ENCODE measurements at places on chromosomes 7 and 10.

DNA sequence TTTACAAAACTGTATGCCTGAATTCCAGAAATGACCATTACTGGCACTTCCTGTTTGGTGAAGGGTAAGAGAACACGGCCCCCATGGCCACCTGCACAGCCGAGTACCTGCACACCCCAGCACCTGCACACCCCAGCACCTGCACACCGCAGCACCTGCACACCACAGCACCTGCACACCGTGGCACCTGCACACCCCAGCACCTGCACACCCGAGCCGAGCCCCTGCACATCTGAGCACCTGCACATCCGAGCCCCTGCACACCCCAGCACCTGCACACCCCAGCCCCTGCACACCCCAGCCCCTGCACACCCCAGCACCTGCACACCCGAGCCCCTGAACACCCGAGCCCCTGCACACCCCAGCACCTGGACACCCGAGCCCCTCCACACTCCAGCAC, 243.5 kb downstream of the DNAJB6 start:
- no peak for DNase-seq

- DNase-seq: no peak
Observed at GRCh38 chr10:97888641-97889262, 39.1 kb downstream of the GOLGA7B start.

DNA sequence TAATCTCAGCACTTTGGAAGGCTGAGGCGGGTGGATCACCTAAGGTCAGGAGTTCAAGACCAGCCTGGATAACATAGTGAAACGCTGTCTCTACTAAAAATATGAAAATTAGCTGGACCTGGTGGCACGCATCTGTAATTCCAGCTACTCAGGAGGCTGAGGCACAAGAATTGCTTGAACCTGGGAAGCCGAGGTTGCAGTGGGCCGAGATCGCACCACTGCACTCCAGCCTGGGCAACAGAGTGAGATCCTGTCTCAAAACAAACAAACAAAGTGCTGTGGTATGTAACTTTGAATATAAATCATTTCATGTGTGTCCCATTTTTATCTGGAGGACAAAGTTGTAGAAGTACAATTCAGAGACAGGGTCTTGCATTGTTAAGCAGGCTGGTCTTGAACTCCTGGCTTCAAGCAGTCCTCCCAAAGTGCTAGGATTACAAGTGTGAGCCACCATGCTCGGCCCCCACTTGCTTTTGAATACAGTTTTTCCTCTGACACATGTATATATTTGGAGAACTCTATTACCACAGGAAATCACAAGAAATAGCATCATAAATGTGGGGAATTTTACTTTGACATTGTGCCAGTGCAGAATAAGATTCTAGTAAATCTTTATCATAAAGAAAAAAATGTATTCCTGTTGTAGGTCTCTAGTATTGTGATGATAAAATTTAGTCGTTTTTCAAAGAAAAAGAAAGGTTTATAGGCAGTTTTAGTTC, 32.6 kb downstream of the PTPN12 start:
- DNase-seq: no peak

DNA sequence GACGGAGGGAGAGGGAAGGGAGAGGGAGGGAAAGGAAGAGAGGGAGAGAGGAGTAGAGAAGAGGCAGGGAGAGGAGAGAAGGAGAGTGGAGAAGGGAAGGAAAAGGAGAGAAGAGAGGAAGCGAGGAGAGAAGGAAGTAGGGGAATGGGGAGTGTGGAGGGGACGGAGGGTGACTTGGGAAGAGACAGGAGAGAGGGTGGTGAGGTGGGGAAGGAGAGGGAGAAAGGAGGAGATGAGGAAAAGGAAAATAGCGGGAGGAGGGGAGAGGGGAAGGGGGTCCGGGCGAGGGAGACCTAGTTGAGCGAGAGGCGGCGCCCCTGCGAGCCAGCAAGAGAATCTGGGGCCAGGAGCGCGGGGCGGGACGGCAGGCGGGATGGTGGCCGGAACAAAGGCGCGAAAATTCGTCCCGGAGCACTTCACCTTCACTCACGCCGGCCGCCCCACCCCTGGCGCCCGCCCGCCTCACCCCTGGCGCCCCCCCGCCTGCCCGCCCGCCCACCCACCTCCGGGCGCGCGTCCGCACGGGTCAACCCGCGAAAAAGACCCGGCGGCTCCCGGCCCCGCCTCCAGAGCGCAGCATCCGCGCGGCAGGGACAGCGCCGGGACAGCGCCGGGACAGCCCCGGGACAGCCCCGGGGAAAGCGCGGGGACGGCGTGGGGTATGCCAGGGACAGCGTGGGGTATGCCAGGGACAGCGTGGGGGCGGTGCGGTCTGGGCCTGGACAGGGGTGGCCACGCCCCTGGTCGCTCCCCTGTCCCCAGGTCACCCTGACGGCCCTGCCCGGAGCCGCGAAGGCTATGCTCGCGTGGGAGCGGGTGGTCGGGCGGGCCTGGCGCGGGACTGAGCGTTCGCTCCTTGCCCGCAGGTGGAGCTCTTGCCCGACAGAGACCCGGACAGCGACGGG, 4.2 kb downstream of the VSTM2A start:
- DNase-seq: no peak

- DNase-seq: no peak
Observed at GRCh38 chr7:1043552-1044188, 676 bp upstream of the GPR146 start.

Measured in NCI-H524 treated with DMSO at 0.1 percent for 48 hours (cell line).